Natural killer cell treated with Interleukin-12 subunit alpha and Interleukin-12 subunit beta and Interleukin-15 and Interleukin-18, amount 100 ng/mL, for 72 hours (primary cell): ENCODE measurements at places on chromosomes 12 and 14. TPM values are rescaled to one million over a fixed set of nuclear protein-coding genes. Genes with fewer than 3 reads are reported as not detected.

Gene PRICKLE1
- total RNA-seq = not detected

Gene SRGAP1
- total RNA-seq = 1.0 TPM

Gene TOMM20L
- not detected for total RNA-seq

Gene MMAB
- 40.2 TPM for total RNA-seq

Gene PRIMA1
- total RNA-seq = not detected

Gene ANO2
- total RNA-seq = not detected

Gene RTN1
- total RNA-seq = not detected

Gene RBP5
- total RNA-seq = not detected

Gene LBHD2
- not detected for total RNA-seq

GRCh38 chr12:122951979-122952892, 14.0 kb downstream of the ABCB9 start:
- DNase-seq = peak; percentile 82
- H3K27ac ChIP-seq = no peak overlapping the region
- H3K4me3 ChIP-seq = no peak overlapping the region
- no peaks in the 10 kb centered on the region for H3K27me3 ChIP-seq

- H3K27me3 ChIP-seq = no peaks in the 10 kb centered on the region
- H3K4me3 ChIP-seq = no peak overlapping the region
- H3K4me1 ChIP-seq = no peaks in the 10 kb centered on the region
- peaks cover 5% of the 10 kb centered on the region for H3K36me3 ChIP-seq
- no peak overlapping the region for H3K27ac ChIP-seq
Measured at GRCh38 chr14:42143114-42143513, 536.4 kb downstream of the LRFN5 start.

DNA sequence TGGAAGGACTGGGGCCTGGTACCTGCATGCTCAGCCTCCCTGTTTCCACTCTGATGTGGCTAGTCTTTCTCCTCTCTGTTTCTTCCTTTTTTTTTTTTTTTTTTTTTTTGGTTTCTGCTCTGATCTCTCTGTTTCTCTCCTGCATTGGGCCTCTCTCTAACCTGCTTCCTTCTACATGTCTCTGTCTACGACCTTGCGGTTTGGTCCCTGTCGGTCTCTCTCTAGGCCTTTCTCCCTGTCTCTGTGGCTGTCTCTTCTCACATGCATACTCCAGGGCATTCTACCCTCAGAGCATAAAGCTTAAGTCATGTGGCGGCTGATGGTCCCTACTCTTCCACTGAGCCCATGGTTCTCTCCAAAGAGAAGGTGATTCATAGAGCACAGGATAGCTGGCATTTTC, 1096.6 kb downstream of the BCL11B start:
- peak overlapping the region; percentile 23 for H3K4me3 ChIP-seq
- no peaks in the 10 kb centered on the region for H3K27me3 ChIP-seq
- DNase-seq = no peak
- H3K27ac ChIP-seq = peak overlapping the region; percentile 94

GRCh38 chr12:26273811-26274210, 78.4 kb downstream of the SSPN start:
- H3K4me3 ChIP-seq = no peak overlapping the region
- DNase-seq = no peak
- no peaks in the 10 kb centered on the region for H3K36me3 ChIP-seq
- H3K4me1 ChIP-seq = peaks cover 22% of the 10 kb centered on the region
- peaks cover 6% of the 10 kb centered on the region for H3K27me3 ChIP-seq

DNA sequence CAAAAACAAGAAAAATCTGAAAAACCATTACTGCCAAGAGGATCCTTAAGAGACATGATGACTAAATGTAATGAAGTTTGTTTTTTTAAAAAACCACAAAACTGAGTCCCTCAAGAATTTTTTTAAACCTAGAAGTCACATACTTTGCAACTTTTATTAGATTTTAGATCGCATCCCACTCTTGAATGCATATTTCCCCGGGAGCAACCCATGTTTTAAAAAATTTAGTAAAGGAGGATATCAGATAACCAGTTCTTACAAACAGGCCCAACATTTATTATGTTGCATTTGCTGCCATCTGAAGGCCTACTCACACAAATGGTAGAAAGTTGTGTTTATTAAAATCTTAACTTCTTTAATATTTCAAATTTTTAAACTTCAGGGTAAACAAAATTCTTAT, 44.3 kb upstream of the CCT2 start:
- peaks cover 3% of the 10 kb centered on the region for H3K4me1 ChIP-seq
- H3K27me3 ChIP-seq = no peaks in the 10 kb centered on the region
- H3K27ac ChIP-seq = no peak overlapping the region
- DNase-seq = no peak
- no peak overlapping the region for H3K4me3 ChIP-seq

- H3K36me3 ChIP-seq = peaks cover 4% of the 10 kb centered on the region
- peak overlapping the region; percentile 15 for H3K4me3 ChIP-seq
- no peaks in the 10 kb centered on the region for H3K27me3 ChIP-seq
- no peak for DNase-seq
- no peak overlapping the region for H3K27ac ChIP-seq
- H3K4me1 ChIP-seq = peaks cover 3% of the 10 kb centered on the region
Measured at GRCh38 chr12:117032593-117033381, 66.4 kb downstream of the TESC start.

GRCh38 chr12:132582058-132582420, 28.3 kb downstream of the LRCOL1 start:
- no peaks in the 10 kb centered on the region for H3K4me1 ChIP-seq
- DNase-seq = no peak
- H3K4me3 ChIP-seq = no peak overlapping the region
- H3K36me3 ChIP-seq = no peaks in the 10 kb centered on the region

DNA sequence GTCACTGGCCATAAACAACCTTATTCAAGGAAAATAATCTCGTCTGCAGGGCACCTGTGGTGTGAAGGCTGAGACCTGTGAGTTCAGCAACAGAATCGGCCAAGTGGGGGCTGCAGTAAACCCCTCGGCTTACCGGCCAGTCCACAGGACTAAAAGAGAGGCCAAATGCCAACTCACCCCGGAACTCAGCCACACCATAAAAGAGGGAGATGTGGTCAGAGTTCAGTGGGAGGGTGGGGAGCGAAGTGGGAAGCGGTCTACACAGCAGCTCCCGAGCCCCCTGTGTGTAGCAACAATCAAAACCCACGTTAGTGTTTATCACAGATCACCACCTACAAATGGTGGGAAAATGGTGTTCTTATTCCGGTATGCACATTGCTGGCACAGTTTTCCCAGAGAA, 153.0 kb downstream of the PIWIL1 start:
- H3K27me3 ChIP-seq = peaks cover 5% of the 10 kb centered on the region
- no peak overlapping the region for H3K27ac ChIP-seq
- no peaks in the 10 kb centered on the region for H3K36me3 ChIP-seq
- H3K4me1 ChIP-seq = no peaks in the 10 kb centered on the region
- DNase-seq = no peak
- H3K4me3 ChIP-seq = no peak overlapping the region

GRCh38 chr14:55301437-55302121, 30.4 kb downstream of the FBXO34 start:
- peaks cover 58% of the 10 kb centered on the region for H3K4me1 ChIP-seq
- peaks cover 6% of the 10 kb centered on the region for H3K36me3 ChIP-seq
- DNase-seq = no peak

- H3K27ac ChIP-seq = peak overlapping the region; percentile 71
- no peak overlapping the region for H3K4me3 ChIP-seq
- DNase-seq = no peak
- peaks cover under 1% of the 10 kb centered on the region for H3K4me1 ChIP-seq
- H3K36me3 ChIP-seq = no peaks in the 10 kb centered on the region
Measured at GRCh38 chr14:100325231-100325632, 2.1 kb downstream of the SLC25A47 start.

- H3K27ac ChIP-seq = no peak overlapping the region
- H3K4me1 ChIP-seq = no peaks in the 10 kb centered on the region
- H3K27me3 ChIP-seq = no peaks in the 10 kb centered on the region
- no peak overlapping the region for H3K4me3 ChIP-seq
- no peak for DNase-seq
- no peaks in the 10 kb centered on the region for H3K36me3 ChIP-seq
Measured at GRCh38 chr14:24815543-24815942, 181.6 kb upstream of the GZMB start.

GRCh38 chr12:28278499-28278898, 88.2 kb downstream of the CCDC91 start:
- no peak overlapping the region for H3K4me3 ChIP-seq
- H3K4me1 ChIP-seq = peaks cover 6% of the 10 kb centered on the region
- H3K27me3 ChIP-seq = no peaks in the 10 kb centered on the region
- peaks cover 13% of the 10 kb centered on the region for H3K36me3 ChIP-seq
- no peak overlapping the region for H3K27ac ChIP-seq

- DNase-seq = no peak
- H3K27me3 ChIP-seq = peaks cover 15% of the 10 kb centered on the region
- H3K27ac ChIP-seq = no peak overlapping the region
- H3K36me3 ChIP-seq = no peaks in the 10 kb centered on the region
- H3K4me1 ChIP-seq = no peaks in the 10 kb centered on the region
Measured at GRCh38 chr12:98053202-98053601, 462.2 kb upstream of the TMPO start.

- no peak for DNase-seq
- no peak overlapping the region for H3K4me3 ChIP-seq
- H3K27ac ChIP-seq = no peak overlapping the region
- no peaks in the 10 kb centered on the region for H3K27me3 ChIP-seq
Measured at GRCh38 chr12:62744551-62744950, 190.4 kb downstream of the PPM1H start.

DNA sequence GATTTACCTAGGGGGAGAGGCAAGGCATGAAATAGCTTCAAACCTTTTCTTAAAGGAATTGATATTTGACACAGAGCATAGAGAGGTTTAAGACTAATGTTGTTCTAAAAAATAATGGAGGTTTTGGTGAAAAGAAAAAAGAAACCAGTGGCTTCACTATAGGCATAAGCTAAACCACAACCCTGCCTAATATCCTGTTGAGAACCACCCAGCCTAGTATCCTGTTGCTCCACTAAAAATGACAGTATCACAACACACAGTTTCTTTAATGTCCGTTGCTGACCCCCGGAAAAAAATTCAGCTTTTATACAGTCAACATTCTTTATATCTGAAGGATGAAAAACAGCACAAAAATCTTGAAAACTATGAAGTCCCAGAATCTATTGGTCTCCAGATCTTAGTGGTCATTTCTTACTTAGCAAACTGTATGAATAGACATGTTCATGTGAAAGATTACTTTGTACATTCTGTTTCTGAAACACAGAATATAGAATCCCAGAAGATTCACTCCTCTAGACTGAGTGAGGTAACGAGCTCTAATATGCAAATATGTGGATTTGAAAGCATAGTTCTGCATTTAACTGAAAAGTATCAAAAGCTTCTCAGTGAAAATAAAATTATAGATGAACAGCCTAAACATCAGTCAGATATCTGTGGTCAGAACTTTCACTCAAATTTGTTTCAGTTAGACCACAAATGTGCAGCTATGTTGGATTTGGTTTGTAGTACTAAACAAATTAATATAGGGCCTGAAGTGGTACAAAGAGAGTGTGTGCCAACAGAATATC, 40.5 kb downstream of the GALC start:
- H3K4me1 ChIP-seq = peaks cover 63% of the 10 kb centered on the region
- peak overlapping the region; percentile 88 for H3K27ac ChIP-seq
- peak overlapping the region; percentile 77 for H3K4me3 ChIP-seq
- H3K36me3 ChIP-seq = peaks cover 36% of the 10 kb centered on the region
- H3K27me3 ChIP-seq = no peaks in the 10 kb centered on the region

- H3K4me3 ChIP-seq = no peak overlapping the region
- H3K27ac ChIP-seq = peak overlapping the region; percentile 68
- DNase-seq = no peak
- peaks cover 7% of the 10 kb centered on the region for H3K36me3 ChIP-seq
- no peaks in the 10 kb centered on the region for H3K27me3 ChIP-seq
Measured at GRCh38 chr14:64218344-64219240, 75.6 kb downstream of the ESR2 start.

GRCh38 chr12:16389594-16389993, 42.1 kb downstream of the MGST1 start:
- H3K36me3 ChIP-seq = no peaks in the 10 kb centered on the region
- H3K27me3 ChIP-seq = no peaks in the 10 kb centered on the region
- H3K27ac ChIP-seq = no peak overlapping the region
- H3K4me3 ChIP-seq = no peak overlapping the region

DNA sequence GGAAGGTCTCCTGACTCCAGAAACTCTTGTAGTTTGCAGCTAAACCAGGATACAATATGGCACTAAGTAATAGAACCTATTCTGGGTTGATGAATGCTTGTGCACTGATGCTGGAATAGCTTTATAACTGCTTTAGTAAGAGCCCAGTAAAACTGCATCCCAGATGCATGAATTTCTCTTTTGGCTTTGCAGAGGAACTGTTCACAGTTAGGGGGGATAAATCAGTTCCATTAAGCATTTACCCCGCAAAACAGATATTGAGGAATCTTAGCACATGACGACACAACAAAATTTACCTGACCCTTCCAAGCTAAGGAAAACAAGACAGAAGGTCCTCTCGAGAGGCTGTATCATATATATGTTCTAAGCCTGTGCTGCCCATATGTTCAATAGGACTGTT, 457.4 kb downstream of the FOXG1 start:
- H3K4me3 ChIP-seq = no peak overlapping the region
- H3K36me3 ChIP-seq = peaks cover 4% of the 10 kb centered on the region
- no peak for DNase-seq
- H3K27ac ChIP-seq = no peak overlapping the region
- no peaks in the 10 kb centered on the region for H3K4me1 ChIP-seq

GRCh38 chr14:61973981-61974380, 211.8 kb downstream of the SNAPC1 start:
- H3K4me1 ChIP-seq = no peaks in the 10 kb centered on the region
- H3K27me3 ChIP-seq = peaks cover 22% of the 10 kb centered on the region
- DNase-seq = no peak
- H3K27ac ChIP-seq = no peak overlapping the region
